ENCODE measurements at places on chromosomes 16 and 17. TPM values are rescaled to one million over a fixed set of nuclear protein-coding genes. Genes with fewer than 3 reads are reported as not detected.

- no peak for DNase-seq
Measured at GRCh38 chr17:43449470-43450248, 34.1 kb upstream of the DHX8 start.

DNA sequence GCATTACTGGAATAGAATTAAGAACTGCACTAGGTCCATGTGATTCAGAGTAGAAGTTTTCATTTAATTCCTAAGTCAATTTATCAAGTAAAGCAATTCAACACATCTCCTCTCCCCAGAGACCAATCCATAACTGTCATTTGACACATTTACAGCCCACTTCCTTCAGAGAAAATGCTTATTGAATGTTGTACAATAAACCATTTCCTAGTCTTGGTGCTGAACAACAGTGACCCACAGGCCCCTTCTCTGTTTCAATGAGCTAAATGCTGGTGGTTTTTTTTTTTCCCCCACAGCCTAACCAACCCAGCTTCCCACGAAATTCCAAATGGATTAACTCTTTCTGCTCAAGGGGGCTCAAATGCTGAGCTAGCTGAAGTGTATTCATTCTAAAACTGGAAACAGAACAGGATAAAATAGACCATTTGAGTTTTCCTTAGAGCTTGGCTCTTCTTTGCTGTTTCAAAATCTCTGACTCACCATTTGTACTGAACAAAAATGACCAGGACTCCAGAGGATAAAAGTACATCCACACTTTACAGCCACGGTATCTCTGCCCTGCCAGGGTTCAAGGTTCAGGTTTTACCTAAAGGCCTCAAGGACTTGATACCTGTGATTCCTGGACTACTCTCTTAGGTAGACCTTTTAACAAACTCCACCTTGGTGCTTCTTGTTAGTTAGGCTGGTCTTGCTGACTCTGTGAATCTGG, 62.3 kb downstream of the TMEM100 start:
- DNase-seq: no peak

DNA sequence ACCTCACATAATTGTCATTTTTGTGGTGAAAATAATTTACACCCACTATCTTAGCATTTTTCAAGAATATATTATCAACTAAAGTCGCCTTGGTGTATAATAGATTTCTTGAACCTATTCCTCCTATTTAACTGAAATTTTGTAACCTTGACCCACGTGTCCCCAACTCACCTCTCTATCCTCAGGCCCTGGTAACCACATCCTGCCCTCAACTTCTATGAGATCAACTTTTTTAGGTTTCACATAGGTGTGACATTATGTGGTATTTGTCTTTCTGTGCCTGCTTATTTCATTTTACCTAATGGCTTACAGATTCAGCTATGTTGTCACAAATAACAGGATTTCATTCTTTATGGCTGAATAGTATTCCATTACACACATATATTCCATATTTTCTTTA, 73.0 kb upstream of the CNTNAP4 start:
- DNase-seq: no peak

DNA sequence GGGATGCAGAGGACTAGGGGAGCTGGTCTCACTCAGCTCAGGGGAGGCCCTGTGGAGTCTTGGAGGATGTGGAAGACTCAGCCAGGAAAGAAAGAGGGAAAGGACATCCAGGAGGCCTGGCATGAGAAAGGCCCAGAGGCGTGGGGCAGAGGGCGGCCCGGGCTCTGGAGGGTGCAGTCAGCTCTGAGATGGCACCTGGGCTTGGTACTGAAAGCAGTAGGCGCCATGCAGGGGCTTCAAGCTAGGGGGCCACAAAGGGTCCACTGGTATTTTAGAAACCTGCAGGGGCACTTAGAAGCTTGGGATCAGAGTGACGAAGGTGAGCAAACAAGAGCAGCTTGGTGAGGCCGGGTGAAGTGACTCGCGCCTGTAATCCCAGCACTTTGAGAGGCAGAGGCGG, 5.6 kb downstream of the FAM171A2 start:
- no peak for DNase-seq

DNA sequence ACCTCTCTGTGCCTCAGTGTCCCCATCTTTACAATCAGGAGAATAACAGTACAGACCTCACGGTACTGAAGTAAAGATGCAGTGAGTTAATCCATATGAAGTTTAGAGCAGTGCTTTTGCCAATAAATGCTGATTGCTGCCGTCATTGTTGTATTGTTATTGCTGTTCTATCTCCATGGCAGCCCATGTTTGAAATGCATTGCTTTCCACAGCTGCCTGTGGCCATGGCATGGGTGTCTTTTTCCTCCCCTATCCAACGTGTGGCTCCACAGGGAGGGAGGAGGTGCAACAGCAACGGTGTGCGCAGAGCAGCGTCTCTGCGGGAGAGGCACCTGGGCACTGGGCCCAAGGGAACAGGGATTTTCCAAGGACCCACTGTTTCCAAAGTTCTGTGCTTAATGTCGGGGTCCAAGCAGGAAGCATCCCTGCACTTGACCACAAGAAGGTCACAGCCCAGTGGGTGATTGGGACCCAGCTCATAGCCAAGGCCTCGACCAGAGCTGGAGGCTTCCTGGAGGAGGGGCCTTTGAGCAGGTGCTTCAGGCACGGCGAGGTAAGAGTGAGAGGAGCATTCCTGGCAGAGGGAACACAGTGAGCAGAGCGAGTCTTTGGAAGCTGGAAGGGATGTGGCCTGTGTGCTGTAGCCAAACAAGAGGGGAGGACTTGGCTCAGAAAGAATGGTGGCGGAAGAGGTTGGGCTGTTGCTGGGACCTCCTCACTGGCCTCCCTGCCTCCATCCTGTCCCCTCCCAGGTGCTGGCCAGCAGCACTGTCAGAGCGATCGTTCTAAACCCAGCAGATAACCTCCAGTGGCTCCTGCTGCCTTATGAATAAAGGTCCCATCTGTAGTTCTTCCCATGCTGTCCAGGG, 3.9 kb downstream of the RAI1 start:
- no peak for DNase-seq

DNA sequence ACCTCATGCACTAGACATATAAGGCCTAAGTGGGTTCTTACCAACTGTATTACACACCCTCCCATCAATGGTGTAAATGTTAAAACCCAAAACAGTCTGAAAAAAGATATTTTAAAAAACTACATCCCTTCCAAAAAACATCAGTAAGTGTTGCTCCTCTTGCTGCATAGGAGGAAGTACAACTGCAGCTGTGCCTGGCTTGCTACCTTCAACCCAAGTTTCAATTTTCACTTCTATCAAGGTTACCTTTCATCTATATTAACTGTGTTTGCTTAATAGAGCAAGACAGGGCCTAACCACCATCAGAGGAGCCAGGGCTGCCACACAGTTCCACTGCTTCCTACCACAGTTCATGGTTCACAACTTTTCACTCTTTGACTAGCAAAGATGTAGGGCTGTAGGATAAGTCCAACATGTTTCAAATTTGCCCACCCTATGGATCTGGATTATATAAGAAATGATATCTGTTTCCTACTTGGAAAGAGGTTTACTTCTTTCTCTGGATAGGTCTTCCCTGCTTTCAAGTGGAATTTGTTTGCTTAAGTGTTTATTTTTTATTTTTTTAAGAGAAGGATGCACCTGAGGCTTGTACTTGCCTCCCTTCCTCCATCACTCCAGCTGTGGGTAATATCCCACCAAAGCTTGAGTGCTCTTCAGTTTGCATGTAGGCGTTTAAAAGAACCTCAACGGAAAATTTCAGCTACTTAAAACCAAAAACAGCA, 56.7 kb downstream of the GRB7 start:
- no peak for DNase-seq

- DNase-seq: no peak
Measured at GRCh38 chr16:73215678-73216377, 167.9 kb upstream of the ZFHX3 start.

GRCh38 chr17:72005332-72006163, 115.3 kb upstream of the SOX9 start:
- no peak for DNase-seq

GRCh38 chr17:76005263-76006149, 4.9 kb downstream of the CDK3 start:
- DNase-seq: peak; percentile 55

DNA sequence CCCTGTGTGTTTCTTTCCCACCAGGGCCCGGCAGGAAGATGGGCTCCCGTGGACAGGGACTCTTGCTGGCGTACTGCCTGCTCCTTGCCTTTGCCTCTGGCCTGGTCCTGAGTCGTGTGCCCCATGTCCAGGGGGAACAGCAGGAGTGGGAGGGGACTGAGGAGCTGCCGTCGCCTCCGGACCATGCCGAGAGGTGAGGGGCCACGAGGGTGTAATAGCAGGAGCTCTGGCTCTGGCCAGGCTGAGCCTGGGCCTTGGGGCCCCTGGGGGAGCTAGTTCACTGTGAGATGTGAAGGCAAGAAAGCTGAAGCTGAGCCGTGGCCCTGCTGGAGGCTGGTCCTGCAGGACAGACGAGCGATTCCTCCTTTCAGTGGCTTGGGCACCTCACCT, 20.0 kb downstream of the C1QTNF1 start:
- no peak for DNase-seq

- DNase-seq: no peak
Measured at GRCh38 chr16:89257757-89258465, 40.4 kb downstream of the ZNF778 start.

DNA sequence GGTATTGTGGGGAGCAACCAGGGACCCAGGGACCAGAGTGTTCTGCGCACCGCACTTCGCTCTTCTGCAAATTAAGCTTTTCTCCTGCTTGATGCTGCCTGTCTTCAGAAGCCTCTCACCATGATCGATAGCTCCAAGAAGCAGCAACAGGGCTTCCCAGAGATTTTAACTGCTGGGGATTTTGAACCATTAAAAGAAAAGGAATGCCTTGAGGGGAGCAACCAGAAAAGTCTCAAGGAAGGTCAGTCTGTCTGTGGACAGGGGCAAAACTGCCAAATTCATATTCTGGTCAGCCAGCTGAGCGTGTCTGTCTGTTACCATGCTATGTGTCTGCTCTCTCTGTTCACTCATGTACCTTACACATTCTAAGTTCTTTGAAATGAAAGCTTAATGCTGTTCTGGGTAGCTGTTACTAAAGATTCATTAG, 115.7 kb downstream of the MRTFB start:
- no peak for DNase-seq

GRCh38 chr17:28974451-28974850, 23.1 kb upstream of the PHF12 start:
- DNase-seq: no peak

The TOX3 gene
- not detected for total RNA-seq

The TMC5 gene
- not detected for total RNA-seq

The PPL gene
- 0.81 TPM for total RNA-seq

The SEZ6L2 gene
- 24.9 TPM for total RNA-seq

The DRC7 gene
- 0.50 TPM for total RNA-seq

The ZBTB4 gene
- 24.8 TPM for total RNA-seq
